ENCODE measurements at places on chromosomes 6 and 20.

GRCh38 chr20:50286174-50286511, 95.5 kb downstream of the CEBPB start:
- DNase-seq = peak; percentile 28

DNA sequence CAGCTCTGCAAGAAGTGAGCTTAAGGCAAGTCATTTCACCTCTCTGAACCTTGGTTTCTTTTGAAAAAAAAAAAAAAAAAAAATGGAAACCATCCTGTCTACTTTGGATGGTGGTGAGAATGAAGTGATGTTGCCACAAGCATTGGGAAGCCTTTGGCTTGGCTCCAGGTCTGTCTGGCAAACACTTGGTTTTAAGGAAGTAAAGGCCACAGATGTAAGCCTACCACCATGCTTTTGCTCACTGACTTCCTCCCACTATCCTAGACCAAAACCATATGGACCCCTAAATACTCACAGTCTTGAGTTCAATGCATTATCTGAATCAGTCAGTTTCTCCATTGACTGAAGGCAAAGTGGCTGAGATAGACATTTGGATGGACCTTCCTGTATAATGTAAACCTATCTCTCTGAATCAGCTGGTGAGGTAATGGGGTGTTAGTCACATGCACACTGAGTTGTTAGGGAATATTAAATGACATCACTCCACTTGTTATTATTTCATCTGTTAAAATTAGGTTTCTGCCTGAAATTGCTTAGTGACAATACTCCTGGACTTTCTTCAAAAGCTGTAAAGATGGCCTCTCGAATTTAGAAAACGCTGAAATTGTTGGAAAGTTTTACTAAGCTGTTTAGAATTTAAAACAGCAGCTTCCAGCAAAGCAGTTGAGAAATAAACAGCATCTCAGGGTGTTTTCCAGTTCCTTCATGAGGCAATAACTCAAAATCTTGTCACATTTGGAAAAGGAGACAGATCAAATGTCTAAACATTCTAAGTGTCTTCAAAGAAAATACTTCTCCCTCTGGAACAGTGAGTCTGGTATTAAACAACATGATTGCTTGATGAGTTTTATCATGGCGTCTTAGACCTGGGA, 833.5 kb downstream of the DHX35 start:
- DNase-seq = no peak

GRCh38 chr20:12721636-12722035, 287.1 kb upstream of the SPTLC3 start:
- DNase-seq = no peak

- no peak for DNase-seq
Observed at GRCh38 chr20:33787253-33787891, 23.8 kb upstream of the CHMP4B start.

DNA sequence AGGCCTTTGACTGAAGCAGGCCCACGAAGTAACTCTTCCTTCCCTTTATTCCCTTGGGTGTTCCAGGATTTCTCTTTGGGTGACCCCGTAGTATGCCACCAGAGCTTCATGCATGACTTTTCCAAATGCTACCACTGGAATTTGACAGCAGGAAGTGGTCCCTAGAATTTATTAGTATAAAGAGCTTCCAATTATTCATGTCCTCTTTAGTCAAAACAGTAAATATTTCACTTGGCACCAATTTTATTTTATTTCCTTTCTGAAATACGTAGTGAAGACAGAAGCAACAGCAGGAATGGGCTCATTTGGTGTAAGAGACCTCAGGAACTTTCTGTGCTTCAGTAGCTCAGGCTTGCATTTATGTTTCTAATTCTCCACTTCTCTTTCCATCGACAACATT, 151.3 kb downstream of the LCA5 start:
- DNase-seq = no peak

- peak; percentile 33 for DNase-seq
Observed at GRCh38 chr6:34315780-34316179, 67.0 kb upstream of the SMIM29 start.

- no peak for DNase-seq
Observed at GRCh38 chr6:79469376-79470246, 67.6 kb downstream of the LCA5 start.

- DNase-seq = no peak
Observed at GRCh38 chr6:133447924-133448323, 206.8 kb downstream of the EYA4 start.

Measured in activated CD4-positive, alpha-beta memory T cell treated with anti-CD3 and anti-CD28 coated beads for 36 hours (primary cell).